Thymus (tissue), 14 donors: ENCODE measurements at places on chromosomes 7 and 10. TPM values are rescaled to one million over a fixed set of nuclear protein-coding genes. Genes with fewer than 3 reads are reported as not detected.

The WNT16 gene
- total RNA-seq, result 0.05 TPM

The PLPP4 gene
- 0.14 TPM for total RNA-seq

DNA sequence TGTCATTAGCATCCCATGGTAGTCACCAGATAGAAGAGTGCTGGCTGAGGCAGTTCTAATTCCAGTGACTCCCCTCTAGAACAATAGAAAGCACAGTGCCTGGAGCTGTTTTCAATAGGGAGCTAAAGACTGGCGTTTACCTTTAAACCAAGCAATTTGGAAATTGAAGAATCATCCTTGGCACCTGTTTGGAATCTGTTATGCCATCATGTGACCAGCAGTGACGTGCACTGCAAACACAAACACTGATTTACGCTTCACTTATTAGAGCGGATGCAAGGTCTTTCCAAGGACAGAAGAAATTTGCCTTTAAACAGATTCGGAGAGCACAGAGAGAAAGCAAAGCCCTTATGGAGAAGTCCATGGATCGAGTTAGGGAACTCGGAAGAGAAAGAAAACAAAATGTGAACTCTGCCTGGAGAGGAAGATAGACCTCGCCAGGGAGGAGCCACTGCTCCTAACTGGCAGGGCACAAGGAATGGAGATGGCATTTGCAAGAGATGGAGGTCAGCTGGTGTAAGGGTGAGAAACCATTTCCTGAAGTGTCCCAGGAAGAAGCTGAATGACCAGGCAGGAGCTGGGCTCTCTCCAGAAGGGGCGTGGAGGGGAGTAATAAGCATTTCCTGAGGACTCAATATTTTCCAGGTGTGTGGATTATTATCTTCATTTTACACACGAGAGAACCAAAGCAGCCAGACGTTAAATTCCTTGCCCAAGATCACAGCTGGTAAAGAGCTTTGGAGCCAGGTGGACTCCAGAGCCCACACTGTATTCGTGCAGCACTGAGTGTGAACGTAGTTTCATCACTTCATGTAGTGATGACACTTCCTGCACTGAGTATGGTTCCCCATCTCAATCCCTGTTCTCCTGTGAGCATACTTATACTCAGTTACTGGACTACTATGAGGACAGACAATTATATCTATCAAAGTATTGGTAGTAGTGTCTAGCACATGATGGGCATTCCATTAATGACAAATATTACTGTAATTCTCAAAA is 97.7 kb downstream of the CUBN start:
- no peaks in the 10 kb centered on the region for H3K36me3 ChIP-seq
- no peak overlapping the region for H3K27ac ChIP-seq
- DNase-seq, result no peak
- no peaks in the 10 kb centered on the region for H3K27me3 ChIP-seq

The NEUROD6 gene
- total RNA-seq, result not detected

The CAV2 gene
- 6.0 TPM for total RNA-seq

The ZNF503 gene
- total RNA-seq, result 0.38 TPM

DNA sequence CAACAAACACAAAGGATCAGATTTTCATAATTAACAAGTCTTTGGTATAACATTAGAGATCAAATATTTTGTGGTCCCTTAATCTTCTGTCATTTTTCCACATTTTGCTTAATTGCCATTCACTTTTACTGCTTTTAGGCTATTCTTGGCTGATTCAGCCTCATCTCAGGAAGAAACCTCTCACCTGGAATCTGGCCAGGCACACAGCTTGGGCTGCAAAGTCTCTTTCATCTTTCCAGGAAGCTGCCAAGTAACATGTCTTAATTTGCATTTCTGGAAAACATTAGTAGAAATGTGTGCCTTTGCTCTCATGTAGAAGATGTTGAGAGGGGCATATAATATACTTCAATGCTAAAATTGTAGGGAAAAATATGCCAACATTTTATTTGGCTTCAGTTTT is 174.2 kb upstream of the STEAP4 start:
- H3K4me3 ChIP-seq, result no peak overlapping the region
- no peak overlapping the region for H3K27ac ChIP-seq
- no peaks in the 10 kb centered on the region for H3K36me3 ChIP-seq
- DNase-seq, result no peak
- H3K4me1 ChIP-seq, result no peaks in the 10 kb centered on the region
- no peaks in the 10 kb centered on the region for H3K27me3 ChIP-seq

- no peaks in the 10 kb centered on the region for H3K4me1 ChIP-seq
- no peak overlapping the region for H3K27ac ChIP-seq
- no peak for DNase-seq
- H3K36me3 ChIP-seq, result no peaks in the 10 kb centered on the region
These were observed 995.5 kb upstream of the C7orf33 start for GRCh38 chr7:147595042-147595441.

GRCh38 chr10:23481363-23481961 is 42.6 kb downstream of the OTUD1 start:
- H3K27ac ChIP-seq, result no peak overlapping the region
- H3K36me3 ChIP-seq, result no peaks in the 10 kb centered on the region
- no peaks in the 10 kb centered on the region for H3K4me1 ChIP-seq
- DNase-seq, result no peak
- H3K4me3 ChIP-seq, result no peak overlapping the region

DNA sequence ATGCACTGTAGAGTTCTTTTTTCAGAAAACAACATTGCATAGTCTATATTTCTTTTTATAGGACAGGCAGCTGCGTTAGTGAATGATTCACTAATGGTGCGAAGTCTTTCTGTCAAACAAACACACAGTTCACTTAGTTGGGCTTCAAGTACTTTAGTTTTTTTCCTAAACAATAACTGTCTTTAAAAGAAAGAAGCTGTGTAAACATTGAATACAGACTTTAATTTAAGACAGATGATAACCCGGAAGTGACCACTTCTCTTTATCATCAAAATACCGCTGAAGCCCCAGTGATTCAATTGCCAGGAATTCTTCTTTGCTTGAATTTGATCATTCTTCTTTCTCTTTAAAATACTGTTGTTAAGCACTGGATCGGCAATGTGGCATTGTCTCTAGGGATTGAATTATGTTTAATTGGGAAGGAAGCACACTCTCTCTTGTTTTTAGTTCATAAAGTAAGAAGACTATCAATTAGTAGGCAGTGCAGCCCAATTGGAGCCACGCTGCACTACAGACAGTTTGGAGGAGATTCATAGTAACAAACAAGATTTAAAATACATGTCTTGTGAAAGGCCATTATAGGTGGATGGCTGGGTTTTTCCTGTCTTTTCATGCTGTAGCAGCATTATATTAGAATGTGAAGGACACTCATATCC is 30.4 kb downstream of the CNTNAP2 start:
- H3K27me3 ChIP-seq, result no peaks in the 10 kb centered on the region
- no peak overlapping the region for H3K4me3 ChIP-seq
- DNase-seq, result no peak
- H3K36me3 ChIP-seq, result no peaks in the 10 kb centered on the region
- no peaks in the 10 kb centered on the region for H3K4me1 ChIP-seq

DNA sequence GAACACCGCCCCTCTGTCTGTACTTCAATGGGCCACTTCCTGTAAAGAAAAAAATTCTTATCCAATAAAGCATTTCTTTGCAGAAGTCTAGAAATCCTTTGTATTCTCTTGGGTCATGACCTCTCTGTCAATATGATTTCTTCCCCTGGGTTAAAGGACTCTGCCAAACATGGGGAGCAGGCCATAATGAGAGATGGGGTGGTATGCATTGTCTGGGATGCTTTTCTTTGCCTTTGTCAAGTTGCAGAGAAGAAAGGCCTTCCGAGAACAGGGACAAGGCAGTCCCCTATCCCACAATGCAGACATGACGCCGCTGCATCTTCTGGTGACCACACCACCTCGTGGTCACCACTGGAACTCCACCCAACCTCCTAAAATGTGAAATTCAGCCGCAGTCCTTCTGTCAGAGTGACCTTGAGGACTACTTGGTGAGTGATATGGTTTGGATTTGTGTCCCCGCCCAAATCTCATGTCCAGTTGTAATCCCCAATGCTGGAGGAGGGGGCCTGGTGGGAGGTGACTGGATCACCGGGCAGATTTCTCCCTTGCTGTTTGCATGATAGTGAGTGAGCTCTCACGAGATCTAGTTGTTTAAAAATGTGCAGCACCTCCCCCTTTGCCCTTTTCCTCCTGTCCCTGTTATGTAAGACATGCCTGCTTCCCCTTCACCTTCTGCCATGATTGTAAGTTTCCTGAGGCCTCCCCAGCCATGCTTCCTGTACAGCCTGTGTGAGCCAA is 15.2 kb upstream of the FRMPD2 start:
- H3K36me3 ChIP-seq, result no peaks in the 10 kb centered on the region
- no peak overlapping the region for H3K27ac ChIP-seq
- H3K4me3 ChIP-seq, result no peak overlapping the region
- DNase-seq, result no peak

DNA sequence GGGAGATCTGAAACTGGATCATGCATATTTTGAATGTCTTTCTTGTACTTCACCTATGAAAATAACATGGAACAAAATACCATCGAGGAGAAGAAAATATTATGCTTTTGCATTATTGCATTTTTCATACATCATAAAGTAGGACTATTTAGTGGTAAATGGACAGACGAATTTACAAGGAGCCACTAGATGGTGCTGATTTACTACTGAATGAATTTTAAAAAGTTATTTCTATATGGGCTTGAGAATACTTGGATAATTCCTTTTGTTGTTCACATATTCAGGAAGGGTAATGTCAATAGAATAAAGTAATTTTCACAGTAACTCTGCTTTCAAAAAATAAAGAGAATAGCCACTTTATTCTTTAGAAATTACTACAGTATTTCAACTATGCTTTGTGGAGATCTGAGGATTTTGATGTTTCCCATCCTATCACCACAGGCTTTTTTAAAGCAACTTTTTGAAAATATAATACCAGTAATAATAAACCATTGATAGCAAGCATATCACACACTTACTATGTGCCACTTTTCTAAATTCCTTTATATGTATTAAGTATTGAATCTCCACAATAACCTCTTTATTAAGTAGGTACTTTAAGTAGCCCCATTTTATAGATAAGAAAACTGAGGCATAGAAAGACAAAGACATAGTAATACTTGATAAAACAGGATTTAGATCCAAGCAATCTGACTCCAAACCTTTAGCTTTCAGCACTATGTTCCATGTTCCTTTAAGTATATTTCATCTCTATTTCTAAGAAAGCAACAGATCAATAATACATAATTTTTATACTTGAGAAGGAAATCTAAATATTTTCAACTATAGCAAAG is 38.6 kb downstream of the NEBL start:
- no peaks in the 10 kb centered on the region for H3K4me1 ChIP-seq
- no peak overlapping the region for H3K4me3 ChIP-seq
- no peak for DNase-seq

- no peaks in the 10 kb centered on the region for H3K27me3 ChIP-seq
- DNase-seq, result no peak
- H3K4me1 ChIP-seq, result no peaks in the 10 kb centered on the region
These were observed 54.4 kb downstream of the GOLGA7B start for GRCh38 chr10:97904018-97904381.

- peak overlapping the region; percentile 61 for H3K4me3 ChIP-seq
- no peaks in the 10 kb centered on the region for H3K36me3 ChIP-seq
- peak overlapping the region; percentile 83 for H3K27ac ChIP-seq
- no peak for DNase-seq
These were observed 1.2 kb downstream of the FOXK1 start for GRCh38 chr7:4683043-4683883.

DNA sequence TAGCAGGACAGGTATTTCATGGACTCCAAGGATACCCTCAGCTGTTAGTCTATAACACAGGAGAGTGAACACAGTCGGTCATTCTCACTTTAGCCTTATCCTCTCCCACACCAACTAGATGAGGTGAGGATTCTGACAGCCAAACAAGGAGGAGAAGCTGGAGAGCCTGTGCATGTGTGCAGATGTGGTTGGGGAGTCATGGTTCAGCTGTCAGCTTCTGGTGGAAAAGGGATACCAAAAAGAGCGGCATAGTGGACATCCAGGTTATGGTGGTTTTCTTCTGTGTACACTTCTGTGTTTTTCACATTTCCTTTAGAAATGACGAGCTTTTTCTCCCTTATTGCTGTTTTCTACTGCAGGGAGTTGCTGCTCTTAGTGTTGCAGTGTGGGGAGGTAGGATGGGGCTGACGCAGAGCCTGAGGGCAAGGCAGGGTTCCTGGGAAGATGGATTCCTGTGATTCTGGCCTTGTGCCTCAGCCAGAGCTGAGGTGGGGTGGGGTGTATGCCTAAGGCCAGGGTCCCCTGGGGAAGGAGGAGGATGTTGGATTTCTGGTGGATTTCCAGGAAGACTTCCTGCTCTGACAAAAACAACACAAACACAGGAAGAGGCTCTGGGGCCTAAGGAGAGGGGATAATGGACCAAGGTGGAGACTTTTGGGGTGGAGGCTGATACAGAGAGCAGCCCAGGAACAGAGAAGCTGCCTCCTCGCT is 26.6 kb downstream of the PLAU start:
- no peaks in the 10 kb centered on the region for H3K36me3 ChIP-seq
- H3K27ac ChIP-seq, result no peak overlapping the region
- H3K27me3 ChIP-seq, result peaks cover 8% of the 10 kb centered on the region
- peaks cover 2% of the 10 kb centered on the region for H3K4me1 ChIP-seq

The UCMA gene
- 0.52 TPM for total RNA-seq

DNA sequence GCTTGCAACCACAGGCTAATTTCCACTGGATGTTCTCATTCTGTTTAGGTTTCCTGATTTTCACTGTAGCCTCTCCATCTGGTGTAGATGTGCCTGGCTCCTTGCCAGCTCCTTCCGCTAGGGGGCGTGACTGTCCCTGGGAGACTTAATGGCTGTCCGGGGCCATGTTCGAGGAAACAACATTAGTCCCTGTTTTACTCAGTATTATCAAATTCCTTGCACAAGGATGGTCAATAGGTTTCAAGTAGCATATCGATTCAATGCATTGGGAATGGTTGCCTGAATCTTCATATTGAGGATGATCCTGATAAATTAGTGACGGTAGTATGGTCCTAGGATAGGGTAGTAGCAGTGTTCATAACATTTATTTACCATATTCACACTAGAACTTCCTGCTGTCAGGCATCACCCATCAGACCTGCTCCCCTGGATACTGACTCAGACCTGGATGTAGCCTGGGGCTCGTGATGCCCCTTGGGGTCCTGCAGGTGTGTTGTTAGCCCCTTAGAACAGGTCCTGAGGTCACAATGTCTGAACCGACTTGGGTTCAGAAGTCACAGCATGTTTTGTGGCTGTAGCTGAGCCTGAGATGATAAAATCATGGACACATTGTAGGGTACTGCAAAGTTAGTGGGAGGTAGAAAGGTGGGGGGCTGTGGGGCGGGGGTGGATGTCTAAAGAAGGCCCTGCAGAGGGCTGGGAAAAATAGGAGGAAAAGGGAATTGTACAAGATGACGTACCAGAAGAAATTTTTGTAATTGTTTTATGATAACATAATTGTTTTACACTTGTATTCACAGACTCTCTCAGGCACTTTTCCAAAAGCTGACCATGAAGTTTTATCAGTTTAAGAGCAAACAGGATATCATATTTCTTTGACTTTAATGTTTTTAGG is 8.9 kb upstream of the EXOC6 start:
- H3K4me3 ChIP-seq, result no peak overlapping the region
- DNase-seq, result no peak
- H3K4me1 ChIP-seq, result no peaks in the 10 kb centered on the region
- no peak overlapping the region for H3K27ac ChIP-seq
- H3K27me3 ChIP-seq, result no peaks in the 10 kb centered on the region

GRCh38 chr7:41889472-41889871 is 186.6 kb upstream of the INHBA start:
- H3K4me3 ChIP-seq, result no peak overlapping the region
- no peak overlapping the region for H3K27ac ChIP-seq
- H3K27me3 ChIP-seq, result no peaks in the 10 kb centered on the region
- no peak for DNase-seq
- no peaks in the 10 kb centered on the region for H3K36me3 ChIP-seq
- no peaks in the 10 kb centered on the region for H3K4me1 ChIP-seq

The TMEM196 gene
- 0.05 TPM for total RNA-seq
